ENCODE measurements at places on chromosomes 3 and 15.

- ATAC-seq, result no peak
These were observed 841 bp downstream of the EIF3J start for GRCh38 chr15:44537735-44538240.

GRCh38 chr3:119145500-119146167, at the start of gene TEX55:
TEX55 (plus strand) TSS chr3:119146165; CDS start chr3:119146190, 25 bp downstream.
- peak; percentile 82 for ATAC-seq

GRCh38 chr3:1093217-1093616, 393 bp downstream of the CNTN6 start:
- ATAC-seq, result no peak

DNA sequence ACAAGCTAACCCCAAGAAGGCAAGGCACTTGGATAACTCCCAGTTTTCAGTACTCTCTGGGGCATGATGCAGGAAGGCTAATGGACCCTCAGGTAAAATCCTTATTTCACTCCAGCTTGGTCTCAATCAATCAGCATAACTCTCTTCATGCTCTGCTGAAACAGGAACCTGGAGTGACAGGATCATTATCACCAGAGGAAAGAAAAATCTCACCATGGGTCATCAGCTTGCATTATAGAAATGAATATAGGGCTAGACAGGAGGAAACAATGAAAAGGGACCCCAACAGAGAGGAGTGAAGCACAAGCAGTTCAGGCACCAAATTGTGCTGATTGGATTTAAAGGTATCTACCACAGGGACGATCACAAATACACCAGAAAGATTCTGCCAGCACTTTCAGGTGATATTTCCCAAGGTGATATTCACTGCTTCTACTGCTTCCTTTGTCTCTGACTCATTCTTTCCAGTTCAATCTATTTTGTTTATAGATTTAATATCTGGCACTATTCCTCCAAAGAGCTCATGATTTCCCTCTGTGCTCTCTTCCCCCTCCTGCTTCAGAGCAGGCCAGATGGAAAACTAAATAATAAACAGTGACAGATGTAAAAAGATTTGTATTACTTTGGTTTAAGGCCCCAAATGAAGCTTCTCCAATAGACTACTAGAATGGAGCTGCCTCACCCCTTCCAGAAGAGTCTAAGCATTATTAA, 22.9 kb upstream of the THUMPD3 start:
- no peak for ATAC-seq

- ATAC-seq, result no peak
These were observed 645.5 kb downstream of the RBMS3 start for GRCh38 chr3:29926378-29926777.

GRCh38 chr15:39301589-39301999, 279.3 kb upstream of the THBS1 start:
- ATAC-seq, result no peak

GRCh38 chr3:99873269-99874102, 55.8 kb downstream of the CMSS1 start:
- no peak for ATAC-seq

- no peak for ATAC-seq
These were observed 137.5 kb upstream of the FOXB1 start for GRCh38 chr15:59866642-59867041.

GRCh38 chr3:45566196-45566595, 28.4 kb upstream of the LIMD1 start:
- no peak for ATAC-seq

DNA sequence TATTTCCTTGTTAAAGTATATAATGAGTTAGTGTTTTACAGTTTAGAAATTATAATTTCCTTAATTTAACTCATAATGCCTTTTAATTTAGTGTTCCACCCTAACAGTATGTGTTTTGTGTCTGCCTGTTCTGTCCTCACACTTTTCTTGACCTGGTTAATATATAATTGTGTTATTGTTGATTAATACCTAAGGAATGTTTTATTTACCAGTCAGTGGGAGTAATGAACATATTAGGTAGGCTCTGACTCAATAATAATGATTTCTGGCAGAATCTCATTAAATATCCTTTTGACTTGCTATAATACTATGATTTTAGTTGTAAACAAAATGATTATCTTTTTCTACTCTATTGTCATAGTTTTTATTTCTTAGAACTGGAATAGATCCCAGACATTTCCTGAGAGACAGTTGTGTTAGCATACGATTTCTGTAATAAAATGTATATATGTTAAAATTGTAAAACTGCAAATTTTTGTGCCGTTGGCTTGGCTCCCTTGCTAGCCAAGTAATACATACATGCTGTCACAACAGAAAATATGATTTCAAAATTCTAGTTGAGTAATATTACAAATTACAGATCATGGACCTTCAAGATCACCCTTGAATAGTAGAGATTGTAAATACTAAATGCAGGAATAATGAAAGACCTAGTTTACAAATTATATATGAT, 51.9 kb downstream of the RASA2 start:
- no peak for ATAC-seq

DNA sequence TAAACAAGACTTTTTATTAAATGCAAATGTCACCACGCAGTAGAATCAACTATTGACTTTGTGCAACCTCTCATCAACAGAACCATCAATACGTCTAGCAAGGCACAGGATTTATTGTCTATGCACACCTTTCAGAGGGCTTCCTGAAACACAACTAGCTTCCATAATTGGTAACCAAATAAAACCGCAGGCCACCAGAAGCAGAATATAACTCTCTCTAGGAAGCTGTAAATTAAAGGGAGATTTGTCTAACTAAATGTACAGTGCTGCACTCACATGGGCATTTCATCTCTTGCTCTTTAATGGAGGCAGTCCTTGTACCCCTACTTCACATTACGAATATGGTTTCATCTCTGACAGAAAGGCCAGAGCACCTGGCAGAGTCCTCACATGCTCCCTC, 93.0 kb downstream of the FHIT start:
- no peak for ATAC-seq

DNA sequence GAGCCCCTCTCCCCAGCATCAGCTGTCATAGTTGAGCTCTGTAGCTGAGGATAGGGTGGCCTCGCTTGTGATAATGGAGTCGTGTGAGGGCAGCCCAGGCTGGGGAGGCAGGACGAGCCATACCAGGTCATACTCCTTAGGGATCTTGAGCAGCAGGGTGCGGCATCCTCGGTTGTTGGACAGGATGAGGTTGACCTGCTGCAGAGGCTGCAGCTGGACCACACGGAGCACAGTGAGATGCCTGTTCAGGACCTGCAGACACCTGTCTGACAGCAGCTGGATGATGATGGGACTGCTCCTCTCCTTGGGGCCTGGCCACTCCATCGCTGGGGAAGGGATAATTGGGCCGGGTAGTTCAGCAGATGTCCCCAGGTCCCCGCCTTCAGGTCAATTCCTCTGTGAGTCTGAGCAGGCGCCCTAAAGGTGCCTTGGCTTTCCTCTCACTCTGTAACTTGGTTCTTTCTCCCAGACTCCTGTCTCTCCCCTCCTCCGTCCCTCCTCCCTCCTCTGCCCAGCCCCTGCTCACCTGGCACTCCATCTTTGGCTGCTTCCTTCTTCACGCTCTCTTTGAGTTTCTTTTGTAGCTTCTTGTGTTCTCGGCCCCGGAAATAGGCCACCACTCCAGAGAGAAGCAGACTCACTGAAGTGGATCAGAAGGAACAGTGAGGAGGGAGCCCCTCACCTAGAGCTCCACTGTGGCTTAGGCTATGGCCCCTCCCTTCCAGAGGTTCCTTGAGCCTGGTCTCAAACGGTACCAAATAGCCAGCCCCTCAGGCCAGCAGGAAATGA, 7.8 kb downstream of the DUOX2 start:
- no peak for ATAC-seq

GRCh38 chr3:169440926-169441325, 222.6 kb downstream of the MECOM start:
- ATAC-seq, result no peak

GRCh38 chr3:46065294-46065705, 38.0 kb upstream of the XCR1 start:
- peak; percentile 71 for ATAC-seq

DNA sequence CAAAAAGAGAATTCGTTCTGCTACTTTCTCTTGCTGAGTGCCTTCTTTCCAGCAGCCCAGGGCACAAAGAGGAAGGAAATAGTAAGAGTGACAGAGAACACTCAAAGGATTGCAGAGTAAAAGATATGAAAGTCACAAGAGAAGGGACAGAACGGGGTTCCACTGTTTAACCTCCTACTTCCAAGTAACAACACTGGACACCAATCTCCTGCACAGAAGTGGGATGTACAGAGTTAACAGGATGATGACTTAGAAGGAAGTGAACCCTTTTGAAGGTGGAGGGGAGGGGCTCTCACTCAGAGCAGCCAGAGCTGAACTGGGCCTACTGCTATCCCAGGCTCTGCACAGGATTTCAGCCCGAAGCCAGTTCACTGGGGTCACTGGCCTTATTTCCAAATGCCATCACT, 130.1 kb upstream of the PRICKLE2 start:
- peak; percentile 54 for ATAC-seq

DNA sequence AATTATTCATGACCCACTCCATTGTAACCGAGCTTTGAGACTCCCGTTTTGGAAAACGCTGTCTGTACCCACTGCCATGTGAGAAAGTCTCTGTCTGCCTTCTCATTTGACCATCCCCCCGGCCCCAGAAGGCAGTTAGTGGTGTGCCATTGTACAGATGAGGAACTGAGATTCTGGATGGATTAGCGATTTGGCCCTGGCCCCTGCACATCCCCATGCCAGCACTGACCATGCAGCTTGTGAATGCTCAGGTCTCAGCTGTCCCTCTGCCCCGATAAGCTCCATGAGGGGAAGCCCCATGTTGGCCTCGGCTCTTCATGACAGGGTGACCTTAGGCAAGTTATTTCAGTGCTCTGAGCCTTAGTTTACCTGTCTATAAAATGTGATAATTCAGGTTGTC, 153.0 kb upstream of the SMAD3 start:
- no peak for ATAC-seq

GRCh38 chr3:32495085-32495484, 7.6 kb downstream of the CMTM6 start:
- ATAC-seq, result peak; percentile 45

DNA sequence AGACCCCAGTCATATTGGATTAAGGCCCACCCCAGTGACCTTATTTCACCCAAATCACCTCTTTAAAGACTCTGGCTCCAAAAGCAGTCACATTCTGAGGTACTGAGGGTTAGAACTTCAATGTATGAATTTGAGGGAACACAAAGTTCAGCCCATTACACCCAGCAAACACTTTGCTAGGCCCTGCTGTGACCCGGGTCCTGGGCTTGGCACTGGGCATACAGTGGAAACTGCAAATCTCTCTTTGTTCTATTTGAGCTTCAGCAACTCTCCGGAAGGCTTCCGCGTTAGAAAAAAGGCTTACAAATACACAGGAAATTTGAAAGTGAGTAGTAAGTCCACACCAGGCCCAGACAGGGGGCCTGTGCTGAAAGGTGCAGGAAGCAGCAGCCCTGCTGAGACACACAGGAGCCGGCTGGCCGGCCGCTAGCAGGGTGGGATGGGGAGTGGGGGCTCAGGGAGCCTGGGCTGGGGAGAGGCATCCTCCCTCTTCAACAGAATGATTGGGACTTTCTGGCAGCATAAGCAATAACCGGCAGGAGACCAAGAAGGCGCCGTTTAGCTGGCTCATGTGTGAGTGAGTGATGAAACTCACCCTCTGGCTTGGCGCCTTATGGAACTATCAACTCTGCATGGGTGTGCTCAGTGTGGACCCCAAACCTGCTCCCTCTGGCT, 13.0 kb downstream of the LIPC start:
- ATAC-seq, result no peak

All from esophagus mucosa (tissue), 1 donor.